ENCODE measurements at places on chromosomes 13 and 19.

DNA sequence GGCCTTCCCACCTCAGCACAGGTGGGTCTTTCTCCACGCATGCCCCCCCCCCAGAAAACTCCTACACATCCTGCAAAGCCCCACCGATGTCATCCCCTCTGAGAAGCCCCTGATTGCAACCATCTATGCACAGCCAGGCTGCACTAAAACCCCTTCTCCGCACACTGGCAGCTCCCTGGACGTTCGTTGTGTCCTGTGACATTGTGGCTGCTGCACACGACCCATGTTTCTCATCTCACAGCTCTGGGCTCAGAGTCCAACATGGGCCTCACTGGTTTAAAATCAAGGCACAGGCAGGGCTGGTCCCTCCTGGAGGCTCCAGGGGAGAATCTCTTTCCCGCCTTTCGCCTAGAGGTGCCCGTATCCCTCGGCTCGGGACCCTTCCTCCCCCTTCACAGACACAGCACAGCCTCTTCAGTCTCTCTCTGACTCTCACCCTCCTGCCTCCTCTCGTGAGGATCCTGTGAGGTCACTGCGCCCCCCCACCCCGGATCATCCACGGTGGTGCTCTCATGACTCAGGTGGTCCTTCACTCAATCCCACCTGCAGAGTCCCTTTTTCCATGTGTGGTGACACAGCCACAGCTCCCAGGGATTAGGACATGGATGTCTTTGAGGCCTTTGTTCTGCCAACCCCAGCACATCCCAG, 71.2 kb downstream of the GADD45B start:
- no peak for DNase-seq

DNA sequence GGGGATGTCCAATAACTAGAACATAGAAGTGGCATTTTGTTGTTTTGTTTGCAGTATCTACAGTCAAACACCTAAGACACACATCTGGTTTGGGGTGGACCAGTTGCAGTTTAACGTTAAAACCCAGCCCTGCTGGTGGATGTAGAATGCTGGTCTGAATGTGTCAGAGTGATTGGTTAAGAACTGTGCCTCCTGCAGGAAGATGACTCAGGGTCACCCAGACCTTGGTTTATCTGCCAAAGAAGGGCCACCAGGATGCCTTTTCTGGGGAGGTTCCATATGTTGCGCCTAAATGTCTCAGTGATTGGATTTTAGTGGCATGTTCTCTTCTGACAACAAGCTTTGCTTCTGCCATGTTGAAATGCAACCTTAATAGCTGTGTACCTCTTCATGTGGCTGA, 23.1 kb downstream of the ZNF536 start:
- no peak for DNase-seq

GRCh38 chr13:34731486-34731885, 210.6 kb upstream of the NBEA start:
- DNase-seq, result no peak

GRCh38 chr13:93364166-93364565, 137.6 kb downstream of the GPC6 start:
- DNase-seq, result no peak

DNA sequence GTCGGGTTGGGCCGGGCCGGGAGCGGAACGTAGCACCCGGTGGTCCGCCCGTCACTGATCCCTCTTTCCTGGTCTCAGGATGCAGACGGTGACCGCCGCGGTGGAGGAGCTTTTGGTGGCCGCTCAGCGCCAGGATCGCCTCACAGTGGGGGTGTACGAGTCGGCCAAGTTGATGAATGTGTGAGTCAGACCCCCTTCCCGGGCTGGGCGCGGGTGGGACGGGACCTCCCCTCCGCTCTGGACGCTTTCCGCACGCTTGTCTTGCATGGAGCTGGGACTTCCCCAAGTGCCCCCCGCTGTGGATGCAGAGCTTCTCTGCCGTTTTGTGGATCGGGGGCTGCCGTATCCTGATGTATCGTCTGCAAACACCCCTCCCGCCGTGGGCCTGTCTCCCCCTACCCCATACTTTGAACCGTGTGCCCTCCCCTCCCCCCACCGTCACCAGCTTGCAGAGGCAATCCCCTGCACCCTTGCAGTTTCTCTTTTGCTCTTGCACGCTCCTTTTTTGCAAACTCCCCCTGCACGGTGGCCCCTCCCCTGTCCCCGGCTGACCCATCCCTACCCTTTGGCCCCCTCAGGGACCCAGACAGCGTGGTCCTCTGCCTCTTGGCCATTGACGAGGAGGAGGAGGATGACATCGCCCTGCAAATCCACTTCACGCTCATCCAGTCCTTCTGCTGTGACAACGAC, 669 bp downstream of the GADD45B start:
- DNase-seq, result peak; percentile 83

- DNase-seq, result peak; percentile 41
Observed at GRCh38 chr19:19514215-19514657, 1.1 kb downstream of the TSSK6 start.

- DNase-seq, result peak; percentile 47
Observed at GRCh38 chr19:10113964-10114650, 2.6 kb downstream of the P2RY11 start.

DNA sequence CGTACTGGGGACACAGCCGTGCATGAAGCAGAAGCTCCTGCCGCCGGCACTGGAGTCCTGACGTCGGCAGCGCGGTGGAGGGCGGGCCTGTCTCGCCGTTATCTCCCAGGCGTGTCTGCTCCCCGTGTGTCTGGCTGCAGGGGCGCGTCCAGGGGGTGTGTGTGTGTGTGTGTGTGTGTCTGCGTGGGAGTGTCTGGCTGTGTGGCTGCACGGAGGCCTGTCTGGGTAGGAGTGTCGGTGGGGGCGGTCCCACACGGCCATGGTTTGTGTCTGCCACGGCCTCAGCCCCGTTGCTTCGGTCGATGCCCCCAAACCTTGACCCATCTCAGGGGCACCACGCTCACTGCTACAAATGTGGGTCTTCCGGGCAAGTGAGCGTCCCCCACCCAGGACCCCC, 18.3 kb downstream of the ARID3A start:
- DNase-seq, result no peak

- no peak for DNase-seq
Observed at GRCh38 chr19:48686088-48686487, 9.7 kb upstream of the FUT2 start.

- no peak for DNase-seq
Observed at GRCh38 chr13:113897966-113898365, 34.1 kb upstream of the GAS6 start.

- no peak for DNase-seq
Observed at GRCh38 chr13:74466020-74466419, 331.8 kb upstream of the KLF12 start.

DNA sequence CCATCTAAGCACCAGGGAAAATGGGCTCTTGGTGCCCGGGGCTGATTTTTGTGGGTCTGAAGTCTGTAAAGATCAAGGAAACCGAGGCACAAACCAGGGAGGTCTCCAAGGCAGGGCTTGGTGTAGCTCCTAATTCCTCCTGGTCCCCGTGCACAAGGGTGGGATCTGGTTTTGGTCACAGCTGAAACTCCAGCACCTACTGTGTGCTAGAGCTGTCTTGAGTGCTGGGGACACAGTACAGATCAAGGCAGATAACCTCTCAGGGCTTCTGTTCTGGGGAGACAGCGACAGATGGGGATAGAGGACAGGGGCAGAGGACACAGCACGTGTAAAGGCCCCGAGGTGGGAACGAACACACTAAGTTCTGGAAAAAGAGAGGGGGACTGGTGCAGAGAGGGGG, 37.4 kb downstream of the PTPRS start:
- DNase-seq, result no peak

DNA sequence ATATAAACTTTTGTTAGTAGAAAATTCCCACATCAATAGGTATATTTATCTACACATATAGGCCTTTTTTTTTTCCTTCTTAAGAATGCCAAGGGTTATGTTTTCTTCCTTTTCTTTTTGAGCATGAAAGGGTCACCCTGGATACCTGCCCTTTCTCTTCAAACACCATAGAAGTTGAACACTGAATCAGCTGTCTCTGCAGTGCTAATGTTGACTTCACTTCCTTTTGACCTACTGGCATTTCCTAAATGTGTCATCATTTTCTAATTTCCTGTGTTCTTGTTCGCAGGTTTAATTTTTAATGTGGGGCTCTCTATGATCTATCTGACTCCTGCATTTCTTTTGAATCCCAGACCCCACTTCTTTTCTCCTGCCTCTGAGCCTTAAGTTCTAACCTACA, 532.0 kb downstream of the GPC6 start:
- DNase-seq, result no peak

DNA sequence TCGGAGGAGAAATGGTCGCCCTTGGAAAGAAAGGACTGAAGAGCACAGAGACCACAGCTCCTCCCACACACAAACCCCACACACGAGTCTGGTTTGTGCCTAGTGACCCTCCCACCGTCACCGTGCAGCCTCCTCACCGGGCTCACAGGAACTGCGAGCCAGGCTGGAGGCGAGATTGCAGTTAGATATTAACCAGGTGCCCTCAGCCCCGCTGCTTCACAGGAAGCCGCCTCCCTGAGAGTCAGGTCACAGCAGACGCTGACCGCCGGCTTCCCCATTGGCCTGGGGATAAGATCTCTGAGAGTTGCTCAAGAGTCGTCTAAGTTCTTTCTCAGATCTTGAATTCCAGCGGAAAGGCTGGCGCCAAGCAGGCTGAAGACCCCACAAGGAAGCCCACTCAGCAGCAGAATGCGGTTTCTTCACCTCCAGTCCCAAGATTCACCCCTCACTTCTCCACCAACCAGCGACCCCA, 870 bp downstream of the ZNF44 start:
- DNase-seq, result peak; percentile 76

DNA sequence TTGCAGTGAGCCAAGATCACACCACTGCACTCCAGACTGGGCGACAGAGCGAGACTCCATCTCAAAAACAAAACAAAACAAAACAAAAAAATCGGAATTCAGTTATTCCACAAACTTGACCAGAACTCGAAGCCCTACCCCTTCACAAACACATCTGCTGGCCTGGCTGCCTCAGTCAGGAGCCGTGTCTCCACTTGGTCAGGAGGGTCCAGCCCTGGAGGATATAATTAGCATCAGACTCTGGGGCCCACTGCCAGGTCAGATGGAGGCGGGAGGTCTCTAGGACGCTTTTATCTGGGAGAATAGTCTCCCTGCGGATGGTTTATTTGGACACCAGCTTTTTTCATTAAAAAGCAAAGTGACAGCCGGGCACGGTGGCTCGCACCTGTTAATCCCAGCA, 8.0 kb downstream of the ELL start:
- DNase-seq, result no peak

- no peak for DNase-seq
Observed at GRCh38 chr19:32824191-32824751, 45.3 kb downstream of the SLC7A9 start.

DNA sequence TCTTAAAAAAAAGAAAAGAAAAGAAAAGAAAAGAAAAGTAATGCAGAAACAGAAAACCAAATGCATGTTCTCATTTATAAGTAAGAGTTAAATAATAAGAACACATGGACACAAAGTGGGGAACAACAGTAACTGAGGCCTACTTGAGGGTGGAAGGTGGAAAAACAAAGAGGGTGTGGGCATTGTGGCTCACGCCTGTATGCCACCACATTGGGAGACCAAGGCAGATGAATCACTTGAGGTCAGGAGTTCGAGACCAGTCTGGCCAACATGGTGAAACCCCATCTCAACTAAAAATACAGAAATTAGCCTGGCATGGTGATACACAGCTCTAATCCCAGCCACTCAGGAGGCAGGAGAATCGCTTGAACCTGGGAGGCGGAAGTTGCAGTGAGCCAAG, 8.1 kb downstream of the ZNF708 start:
- DNase-seq, result no peak

GRCh38 chr13:63345835-63346234, 1930.2 kb upstream of the PCDH20 start:
- DNase-seq, result no peak

DNA sequence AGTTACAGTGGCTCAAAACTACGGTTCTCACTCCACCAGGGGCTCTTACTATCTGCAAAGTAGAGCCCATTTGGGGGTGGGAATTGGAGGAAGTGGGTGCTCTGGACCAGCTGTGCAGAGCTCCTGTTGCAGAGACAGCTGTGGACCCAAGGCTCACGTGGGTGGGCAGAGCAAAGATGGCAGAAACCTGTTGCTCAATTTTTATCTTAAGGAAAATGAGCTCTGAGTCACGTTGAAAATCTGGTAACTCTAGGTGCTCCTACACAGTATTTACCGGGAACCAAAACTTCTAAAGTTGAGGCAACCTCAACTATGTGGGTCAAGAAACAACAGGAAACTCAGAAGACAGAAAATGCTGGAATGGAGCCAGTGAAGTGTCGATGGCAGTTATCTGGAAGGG, 30.2 kb upstream of the SLC15A1 start:
- no peak for DNase-seq

- DNase-seq, result no peak
Observed at GRCh38 chr13:50267917-50268316, 252.7 kb downstream of the KCNRG start.

GRCh38 chr19:19704836-19705235, 28.1 kb downstream of the ZNF14 start:
- no peak for DNase-seq

DNA sequence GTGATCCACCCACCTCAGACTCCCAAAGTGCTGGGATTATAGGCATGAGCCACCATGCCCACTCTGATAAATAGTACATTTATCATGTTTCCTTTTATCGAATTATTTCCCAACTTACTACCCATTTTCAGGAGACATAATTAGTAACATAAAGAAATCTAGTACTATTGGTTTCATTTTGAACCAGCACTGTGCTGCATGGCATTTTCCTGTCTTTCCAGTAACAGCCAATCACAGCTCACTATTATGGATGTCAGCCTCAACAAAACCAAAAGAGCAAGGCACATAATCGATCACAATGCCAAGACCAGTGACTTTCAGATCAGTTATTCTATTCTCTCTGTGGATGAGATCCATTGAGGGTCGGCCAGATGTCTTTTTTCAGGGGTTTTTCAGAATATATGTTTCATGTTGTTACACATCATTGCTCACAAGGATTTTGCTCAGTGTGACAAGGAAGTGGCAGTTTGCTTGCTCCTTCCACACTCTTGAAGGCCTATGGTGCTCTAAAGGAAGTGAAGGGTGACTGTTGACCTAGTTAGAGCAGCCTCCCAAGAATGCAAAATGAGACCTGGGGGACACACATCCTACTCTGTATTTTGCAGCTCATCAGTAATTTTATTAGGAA, 233.4 kb downstream of the KCNRG start:
- no peak for DNase-seq

DNA sequence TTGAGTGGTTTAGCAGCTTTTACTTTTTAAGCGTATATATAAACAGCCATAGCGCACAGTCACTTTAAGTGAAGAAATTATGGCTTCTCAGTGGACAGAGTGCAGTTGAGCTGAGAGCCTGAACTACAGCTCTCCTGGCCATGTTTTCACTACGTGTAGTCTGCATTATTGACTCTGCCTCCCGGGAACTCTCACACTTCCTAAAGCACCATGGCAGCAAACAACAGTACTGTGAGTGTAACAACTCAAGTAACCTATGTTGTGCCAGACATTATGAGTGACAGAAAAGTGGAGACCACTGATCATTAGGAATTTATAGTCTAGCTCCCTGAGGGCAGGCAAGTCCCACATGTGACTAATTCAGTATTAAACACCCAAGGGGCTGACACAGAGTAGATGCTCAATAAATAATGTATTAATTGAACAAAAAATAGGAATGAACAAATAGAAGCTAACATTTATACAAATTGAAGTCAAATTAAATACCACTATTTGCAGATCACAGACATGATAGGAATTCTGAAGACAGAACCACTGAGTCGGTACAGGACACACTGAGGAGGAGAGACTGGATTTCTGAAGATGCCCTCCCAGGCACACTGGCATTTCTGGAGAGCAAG, 19.7 kb downstream of the EFNB2 start:
- no peak for DNase-seq

GRCh38 chr13:106274551-106275203, 260.8 kb downstream of the EFNB2 start:
- no peak for DNase-seq
